ENCODE measurements at places on chromosomes 12 and 14.

DNA sequence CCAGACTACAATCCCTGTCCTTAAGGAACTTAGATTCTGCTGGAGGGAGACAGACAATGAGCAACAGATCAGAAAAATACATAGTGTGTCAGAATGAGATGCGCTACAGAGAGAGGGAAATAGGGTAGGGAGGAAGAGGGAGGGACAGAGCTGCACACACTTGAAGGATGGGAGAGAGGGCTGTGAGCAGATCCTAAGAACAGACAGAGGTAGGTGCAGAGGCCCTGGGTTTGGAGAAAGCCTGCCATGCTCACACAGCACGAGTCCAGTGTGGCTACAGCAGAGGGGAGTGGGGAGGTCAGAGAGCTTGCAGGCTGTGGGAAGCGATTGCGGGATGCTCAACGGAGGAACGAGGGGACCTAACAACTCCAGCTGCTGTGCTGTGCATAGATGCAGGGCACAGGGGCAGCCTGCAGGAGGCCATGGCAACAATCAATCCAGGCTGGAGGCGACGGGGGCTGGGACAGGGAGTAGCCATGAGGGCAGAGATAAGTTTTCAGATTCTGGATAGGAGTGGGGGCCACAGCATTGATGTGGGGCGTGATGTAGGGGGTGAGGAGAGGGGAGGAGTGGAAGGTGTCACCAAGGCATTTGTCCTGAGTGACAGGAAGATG lies 20.7 kb downstream of the FAIM2 start:
- no peak for DNase-seq

GRCh38 chr12:66210840-66211239 lies 21.8 kb downstream of the IRAK3 start:
- peak; percentile 48 for DNase-seq

- no peak for DNase-seq
Measured at GRCh38 chr14:71523630-71524319, 408.5 kb upstream of the RGS6 start.

GRCh38 chr14:71686677-71687076 lies 245.6 kb upstream of the RGS6 start:
- peak; percentile 54 for DNase-seq

DNA sequence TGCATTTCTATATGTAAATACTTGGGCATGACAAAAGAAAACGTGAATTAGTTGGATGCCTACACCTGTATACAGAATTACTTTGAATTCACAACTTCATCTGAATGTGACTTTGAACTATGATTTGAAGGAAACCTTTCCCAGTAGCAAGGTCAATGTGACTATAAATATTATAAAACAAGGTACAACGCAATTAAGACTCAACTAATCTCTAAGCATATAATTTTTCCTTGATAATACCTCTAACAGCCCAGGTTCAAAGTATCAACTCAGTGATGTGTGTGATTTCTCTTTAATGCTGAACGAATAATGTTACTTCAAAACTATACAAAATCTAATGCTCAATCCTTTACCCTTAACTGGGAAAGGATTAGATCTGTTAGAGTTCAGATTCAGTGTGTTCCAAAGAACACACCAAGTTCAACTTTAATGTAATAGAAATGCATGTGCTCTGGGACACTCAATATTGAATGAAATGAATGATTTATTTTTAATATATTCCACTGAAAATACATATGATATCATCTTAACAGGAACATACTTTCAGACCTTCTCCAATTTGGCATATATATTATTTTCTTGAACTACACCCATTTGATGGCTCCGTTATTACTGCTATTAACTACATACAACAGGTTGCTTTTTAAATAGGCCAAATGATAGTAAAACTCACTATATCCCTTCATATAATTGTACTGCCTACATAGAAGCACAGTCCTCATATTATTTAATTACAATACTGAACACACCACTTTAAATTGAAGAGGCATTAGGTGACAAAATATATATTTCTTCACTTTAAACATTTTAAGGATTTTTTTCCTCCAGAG lies 40.1 kb upstream of the MTERF2 start:
- DNase-seq = no peak

GRCh38 chr14:98175881-98176280 lies 1096.1 kb downstream of the BCL11B start:
- no peak for DNase-seq

- DNase-seq = no peak
Measured at GRCh38 chr14:94244182-94244581, 48.9 kb downstream of the SERPINA10 start.

DNA sequence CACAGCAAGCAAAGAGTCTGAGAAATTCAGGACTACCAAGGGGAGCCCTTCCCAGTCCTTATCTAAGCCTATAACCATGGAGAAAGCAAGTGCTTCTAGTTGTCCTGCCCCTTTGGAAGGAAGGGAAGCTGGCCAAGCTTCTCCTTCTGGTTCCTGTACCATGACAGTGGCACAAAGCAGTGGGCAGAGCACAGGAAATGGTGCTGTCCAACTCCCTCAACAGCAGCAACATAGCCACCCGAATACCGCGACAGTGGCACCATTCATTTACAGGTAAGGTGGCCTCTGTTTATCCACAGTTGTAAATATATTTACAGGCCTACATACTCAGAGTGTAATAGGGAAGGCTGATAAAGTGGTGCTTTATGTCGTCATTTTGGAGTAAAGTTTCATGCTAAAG lies 176.5 kb downstream of the NAV3 start:
- DNase-seq = no peak

DNA sequence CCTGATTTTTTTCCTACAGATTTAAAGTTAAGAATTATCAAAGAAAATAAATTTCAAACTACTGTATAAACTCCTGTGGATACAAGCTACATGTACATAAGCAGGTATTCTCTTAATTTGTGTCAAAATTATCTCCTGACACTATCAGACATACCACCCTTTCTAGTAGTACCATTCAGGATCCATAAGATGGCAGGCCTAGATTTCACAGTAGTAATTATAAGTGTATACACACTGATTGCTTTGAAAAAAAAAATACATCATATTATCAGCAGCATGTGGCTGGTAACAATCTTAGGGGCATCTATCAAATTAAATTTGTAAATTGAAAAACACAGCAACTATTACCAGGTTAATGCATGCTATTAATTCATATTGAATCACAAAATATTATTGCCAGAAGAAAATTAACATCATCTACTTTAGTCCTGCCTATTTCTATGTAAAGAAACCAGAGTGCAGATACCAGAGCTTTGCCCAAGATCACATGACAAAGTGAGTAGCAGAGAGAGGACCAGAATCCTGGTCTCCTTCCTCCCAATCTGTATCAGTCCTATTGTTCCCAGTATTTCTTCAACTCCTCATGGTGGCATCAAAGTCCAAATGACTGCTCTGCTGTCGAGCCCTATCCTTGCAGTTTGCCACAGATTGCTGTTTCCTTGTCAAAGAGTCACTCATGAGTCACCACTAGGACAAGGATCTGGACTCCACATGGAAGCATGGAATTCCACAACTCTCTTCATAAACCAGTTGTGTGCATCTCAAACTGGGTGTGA lies 27.7 kb upstream of the CALM1 start:
- DNase-seq = peak; percentile 10

DNA sequence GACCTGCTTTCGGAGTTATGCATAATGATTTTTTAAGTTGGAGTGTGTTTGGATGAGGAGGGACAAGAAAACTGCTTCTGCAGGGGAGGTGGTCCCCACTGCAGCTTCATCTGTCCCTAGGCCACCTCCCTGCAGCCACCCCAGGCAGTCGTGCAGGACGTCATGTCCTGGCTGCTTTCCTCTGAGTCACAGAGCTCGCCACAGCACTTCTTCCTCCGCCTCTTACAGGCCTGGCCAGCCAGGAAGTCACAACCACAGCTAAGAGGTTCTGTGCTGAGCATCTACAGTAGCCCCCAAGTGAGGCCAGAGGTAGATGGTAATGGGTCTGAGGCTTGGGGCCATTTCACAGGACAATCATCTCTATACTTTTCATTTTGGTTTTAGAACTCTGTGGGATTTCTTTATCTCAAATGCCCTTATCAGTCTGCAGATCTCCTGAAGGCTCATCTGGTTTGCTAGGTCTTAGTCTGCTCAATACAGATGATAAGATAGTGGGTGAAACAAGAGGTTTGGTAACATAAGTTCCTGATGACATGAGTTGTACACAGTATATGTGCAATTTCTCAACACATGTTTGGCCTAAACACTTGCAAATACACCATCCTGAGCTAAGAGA lies 106.4 kb downstream of the ARF6 start:
- peak; percentile 73 for DNase-seq

GRCh38 chr12:12684375-12685106 lies 11.4 kb downstream of the GPR19 start:
- peak; percentile 60 for DNase-seq

- no peak for DNase-seq
Measured at GRCh38 chr12:76546889-76547288, 12.7 kb downstream of the OSBPL8 start.

GRCh38 chr14:55160989-55161388 lies 30.4 kb downstream of the DLGAP5 start:
- DNase-seq = peak; percentile 65

DNA sequence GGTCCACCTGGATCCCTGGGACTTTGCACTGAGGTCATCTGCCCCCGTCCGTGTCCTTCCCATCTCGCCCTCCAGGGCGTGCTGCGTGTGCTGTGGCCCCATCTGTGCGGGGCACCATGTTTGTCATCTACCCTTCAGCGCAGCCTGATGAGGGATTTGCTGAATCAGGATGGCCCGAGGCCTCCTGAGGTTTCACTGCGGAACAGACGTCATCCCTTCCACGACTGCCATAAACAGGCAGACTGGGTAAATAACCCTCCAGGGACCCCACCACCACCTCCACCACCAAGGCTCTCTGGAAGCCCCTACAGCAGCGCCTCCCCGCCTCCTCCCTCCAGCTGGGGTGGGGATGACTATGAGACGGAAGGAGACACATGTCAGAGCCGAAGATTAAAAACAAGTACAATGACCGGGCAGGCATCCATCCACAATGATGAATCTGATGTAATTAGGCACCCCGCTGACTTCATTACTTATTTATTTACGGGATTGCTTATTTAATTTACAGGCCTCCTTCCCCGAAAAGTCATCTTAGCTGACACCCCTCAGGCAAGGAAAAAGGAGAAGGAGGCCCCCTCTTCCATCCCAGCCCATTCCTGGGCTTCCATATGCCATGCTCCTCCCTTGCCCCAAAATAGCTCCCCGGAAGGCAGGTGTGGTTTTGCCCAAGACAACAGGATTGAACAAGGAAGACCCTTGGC lies 39.4 kb downstream of the NCOR2 start:
- peak; percentile 54 for DNase-seq

DNA sequence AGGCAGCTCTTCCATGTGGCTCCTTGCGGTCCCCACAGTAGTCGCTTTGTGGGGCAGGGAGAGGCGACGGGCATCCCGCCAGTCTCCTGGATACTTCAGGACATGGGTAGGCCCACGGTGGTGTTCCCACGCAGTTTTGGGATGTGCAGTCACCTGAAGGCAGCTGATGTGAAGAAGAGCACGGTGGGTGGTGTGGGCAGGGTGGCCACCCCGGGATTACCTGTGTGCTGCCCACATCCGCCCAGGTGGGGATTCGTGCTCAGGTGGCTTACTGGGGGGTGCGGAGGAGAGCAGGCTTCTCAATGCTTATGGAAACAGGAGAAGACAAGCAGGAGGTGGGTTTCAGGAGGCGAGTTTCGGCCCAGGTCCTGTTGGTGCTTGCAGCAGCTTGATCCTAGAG lies 28.4 kb upstream of the TDRD9 start:
- no peak for DNase-seq

- peak; percentile 71 for DNase-seq
Measured at GRCh38 chr12:39990122-39991101, 115.5 kb downstream of the SLC2A13 start.

DNA sequence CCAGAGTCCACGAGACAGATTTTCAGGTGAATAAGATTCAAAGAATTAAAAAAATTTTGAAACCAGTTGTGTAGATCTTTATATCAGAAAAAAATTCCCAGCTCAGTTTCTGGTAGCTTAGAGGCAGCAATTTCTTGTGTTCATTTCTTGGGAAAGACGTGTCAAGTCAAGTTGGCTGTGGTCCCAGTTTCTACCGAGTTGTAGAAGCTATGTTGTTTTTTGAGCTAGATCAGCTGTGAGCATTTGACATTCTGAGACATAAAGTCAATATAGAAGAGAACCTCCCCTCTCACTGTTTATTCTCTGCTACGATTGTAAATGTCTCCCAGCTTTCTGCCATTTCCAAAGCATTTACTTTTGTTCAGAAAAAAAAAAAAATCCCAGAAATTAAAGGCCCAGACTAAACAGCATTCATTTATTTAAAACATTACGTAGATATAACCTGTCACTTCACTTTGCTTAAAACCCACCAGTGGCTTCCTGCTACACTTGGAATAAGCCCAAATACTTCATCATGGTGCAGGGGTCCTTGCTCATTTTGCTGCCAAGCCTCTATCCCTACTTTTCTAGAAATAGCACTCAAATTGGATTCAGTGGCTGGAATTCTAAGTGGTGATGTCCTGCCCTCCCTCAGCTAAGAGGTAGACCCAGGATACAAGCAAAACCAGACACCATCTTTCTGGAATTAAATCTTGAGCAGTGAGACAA lies 20.6 kb upstream of the PYGL start:
- peak; percentile 97 for DNase-seq

DNA sequence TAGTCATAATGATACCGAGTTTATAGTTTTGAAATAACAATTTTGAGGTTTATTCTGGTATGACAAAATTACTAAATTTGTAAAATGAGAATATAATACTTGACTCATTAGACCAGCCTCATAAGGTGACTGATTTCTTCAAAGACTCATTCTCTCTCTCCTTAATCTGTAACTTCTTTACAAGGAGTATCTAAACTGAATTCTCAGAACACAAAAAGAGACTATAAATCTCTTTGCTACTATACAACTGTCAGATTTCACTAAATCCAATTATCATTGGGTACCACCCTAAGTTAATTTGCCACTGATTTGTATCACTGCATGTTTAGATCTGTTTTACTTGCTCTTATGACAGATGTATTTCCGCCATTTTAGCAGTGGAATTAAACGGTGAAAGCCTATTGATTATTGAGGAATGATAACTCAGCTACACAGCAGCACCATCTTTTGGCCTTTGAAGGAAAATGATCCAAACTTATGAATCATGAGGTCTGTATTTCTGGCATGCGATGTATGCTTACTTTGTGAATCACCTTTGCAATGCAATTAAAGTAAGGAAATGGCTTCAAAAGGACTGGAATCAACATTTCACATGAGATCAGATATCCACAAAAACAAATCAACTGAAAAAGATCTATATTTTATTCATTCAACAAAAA lies 161.2 kb downstream of the RERGL start:
- DNase-seq = peak; percentile 90

- no peak for DNase-seq
Measured at GRCh38 chr14:87231336-87232026, 761.5 kb downstream of the GALC start.

DNA sequence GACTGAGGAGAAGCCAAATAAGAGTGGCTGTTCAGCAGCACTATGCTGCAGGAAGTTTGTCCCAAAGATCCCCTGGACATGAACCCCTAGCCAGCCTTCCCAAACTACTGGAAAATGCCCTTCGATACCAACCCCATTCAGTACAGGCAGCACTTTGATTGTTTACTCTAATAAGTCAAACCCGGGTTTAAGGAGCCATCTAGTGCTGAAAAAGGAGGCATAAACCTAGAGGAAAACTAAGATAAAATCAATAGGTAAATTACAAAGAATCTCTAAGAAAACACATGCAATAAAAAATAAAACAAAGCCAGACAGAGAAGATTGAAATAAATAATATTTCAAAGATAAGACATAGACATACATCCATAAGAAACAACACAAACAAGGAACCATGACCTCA lies 771.6 kb downstream of the RPS29 start:
- DNase-seq = no peak

- DNase-seq = peak; percentile 16
Measured at GRCh38 chr12:57891542-57892228, 45.2 kb upstream of the CTDSP2 start.

- peak; percentile 5 for DNase-seq
Measured at GRCh38 chr12:107929436-107929835, 154.9 kb downstream of the ASCL4 start.

Data from cardiac fibroblast (primary cell).